Omental fat pad (tissue), 4 donors: ENCODE measurements at places on chromosomes 7 and 10. TPM values are rescaled to one million over a fixed set of nuclear protein-coding genes. Genes with fewer than 3 reads are reported as not detected.

The SDK1 gene
- 14.7 TPM for total RNA-seq

The UCN3 gene
- not detected for total RNA-seq

The NME8 gene
- total RNA-seq, result not detected

The ADARB2 gene
- total RNA-seq, result 0.13 TPM

The FAM221A gene
- total RNA-seq, result 18.3 TPM

The LRRC17 gene
- total RNA-seq, result 0.69 TPM

The TBC1D12 gene
- total RNA-seq, result 15.8 TPM
